ENCODE measurements at places on chromosomes 1 and 21. TPM values are rescaled to one million over a fixed set of nuclear protein-coding genes. Genes with fewer than 3 reads are reported as not detected.

The GSTM1 gene
- 63.8 TPM for total RNA-seq

The CEP85 gene
- 5.9 TPM for total RNA-seq

The ATXN7L2 gene
- 4.2 TPM for total RNA-seq

The TEX38 gene
- not detected for total RNA-seq

The SLC41A1 gene
- total RNA-seq = 40.3 TPM

DNA sequence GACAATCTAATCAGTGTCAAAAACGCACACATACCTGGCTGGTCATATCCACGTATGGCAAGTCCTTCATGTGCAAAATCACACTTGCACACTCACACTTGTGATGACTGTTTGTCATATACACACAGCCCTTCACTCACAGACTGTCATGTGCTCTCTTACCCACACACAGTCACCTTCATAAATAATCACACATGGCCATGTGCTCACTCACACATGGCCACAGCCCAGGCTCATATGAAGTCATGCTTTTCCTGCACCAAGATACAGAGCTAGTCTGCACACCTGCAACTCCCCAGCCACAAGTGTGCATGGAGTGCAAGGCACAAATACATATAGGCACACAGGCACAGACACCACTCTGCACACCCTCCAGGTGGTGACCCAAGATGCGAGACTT lies 45.4 kb upstream of the FOXO6 start:
- no peaks in the 10 kb centered on the region for H3K27me3 ChIP-seq
- no peaks in the 10 kb centered on the region for H3K36me3 ChIP-seq
- H3K4me3 ChIP-seq = no peak overlapping the region
- DNase-seq = no peak
- no peak overlapping the region for H3K27ac ChIP-seq
- no peaks in the 10 kb centered on the region for H3K4me1 ChIP-seq

DNA sequence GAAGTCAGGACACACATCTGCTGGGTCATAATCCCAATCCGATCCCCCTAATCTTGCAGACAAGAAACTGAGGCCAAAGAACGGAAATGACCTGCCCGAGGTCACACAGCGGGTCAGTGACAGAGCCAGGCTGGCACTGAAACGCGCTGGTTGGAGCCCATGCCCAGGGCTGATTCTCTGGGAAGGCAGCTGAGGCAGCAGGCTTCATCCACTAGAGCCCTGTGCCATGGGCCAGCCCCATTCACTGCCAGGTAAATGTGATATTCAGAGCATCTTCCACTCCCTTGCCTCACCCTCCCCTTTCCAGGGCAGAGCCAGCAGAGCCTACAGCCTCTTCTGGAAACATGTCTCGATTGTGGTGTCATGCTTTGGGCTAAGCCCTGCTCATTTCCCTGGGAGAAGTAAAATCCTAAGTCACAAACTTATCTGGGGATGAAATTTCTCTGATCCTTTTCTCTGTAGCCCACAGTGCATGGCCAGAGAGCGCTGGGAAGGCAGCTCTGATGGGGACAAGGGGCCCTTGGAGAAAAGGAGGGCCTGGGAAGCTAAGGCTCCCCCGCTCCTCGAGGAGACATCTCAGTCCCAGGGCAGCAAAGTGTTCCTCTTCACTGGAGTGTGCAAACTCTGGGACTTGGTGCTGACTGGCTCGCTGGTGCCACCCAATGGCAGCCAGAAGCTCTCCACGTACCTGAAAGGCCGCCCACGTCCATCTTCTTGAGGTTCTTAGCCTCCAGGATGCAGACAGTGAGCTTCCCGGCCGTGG lies 110.4 kb downstream of the SYT2 start:
- no peaks in the 10 kb centered on the region for H3K4me1 ChIP-seq
- H3K4me3 ChIP-seq = no peak overlapping the region
- H3K27ac ChIP-seq = no peak overlapping the region
- H3K36me3 ChIP-seq = peaks cover 2% of the 10 kb centered on the region

- no peak for DNase-seq
- H3K4me1 ChIP-seq = no peaks in the 10 kb centered on the region
- H3K4me3 ChIP-seq = no peak overlapping the region
Observed at GRCh38 chr1:11214698-11215380, 25.7 kb downstream of the ANGPTL7 start.

GRCh38 chr1:64878931-64879611 lies 87.3 kb downstream of the JAK1 start:
- H3K27me3 ChIP-seq = no peaks in the 10 kb centered on the region
- peaks cover 4% of the 10 kb centered on the region for H3K36me3 ChIP-seq
- no peaks in the 10 kb centered on the region for H3K4me1 ChIP-seq
- DNase-seq = no peak
- no peak overlapping the region for H3K27ac ChIP-seq

DNA sequence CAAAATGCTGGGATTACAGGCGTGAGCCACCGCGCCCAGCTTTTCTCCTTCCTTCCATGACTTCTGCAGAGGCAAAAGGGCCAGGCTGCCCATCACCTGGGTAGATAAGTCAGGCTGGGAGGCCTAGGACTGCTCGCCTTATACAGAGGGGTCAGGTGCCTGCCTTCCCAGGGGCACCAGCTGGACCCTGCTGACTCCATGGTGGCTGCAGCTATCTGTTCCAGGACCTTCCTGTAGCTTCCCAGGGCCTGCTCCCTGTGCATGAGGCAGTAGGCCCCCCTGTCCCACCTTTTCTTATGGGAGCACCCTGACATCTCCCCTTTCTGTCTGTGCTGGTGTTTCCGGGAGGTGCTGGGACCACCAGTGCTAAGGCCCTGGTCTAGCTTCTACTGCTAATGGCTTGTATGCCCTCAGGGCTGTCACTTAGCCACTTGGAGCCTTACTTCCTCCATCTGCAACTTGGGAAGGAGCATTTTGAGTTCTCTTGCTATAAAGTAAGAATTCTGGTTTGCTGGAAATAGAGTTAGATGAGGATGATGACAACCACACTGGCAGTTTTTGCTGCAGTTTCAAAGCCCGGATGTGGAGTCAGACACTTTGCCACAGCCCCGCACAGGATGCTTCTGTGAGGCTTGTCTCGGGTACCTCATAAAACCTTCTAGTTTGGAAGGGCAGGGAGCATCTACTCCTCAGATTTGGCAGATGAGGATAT lies 14.4 kb downstream of the SOX13 start:
- H3K27ac ChIP-seq = no peak overlapping the region
- H3K27me3 ChIP-seq = no peaks in the 10 kb centered on the region
- no peaks in the 10 kb centered on the region for H3K4me1 ChIP-seq
- no peak overlapping the region for H3K4me3 ChIP-seq
- peak; percentile 51 for DNase-seq

DNA sequence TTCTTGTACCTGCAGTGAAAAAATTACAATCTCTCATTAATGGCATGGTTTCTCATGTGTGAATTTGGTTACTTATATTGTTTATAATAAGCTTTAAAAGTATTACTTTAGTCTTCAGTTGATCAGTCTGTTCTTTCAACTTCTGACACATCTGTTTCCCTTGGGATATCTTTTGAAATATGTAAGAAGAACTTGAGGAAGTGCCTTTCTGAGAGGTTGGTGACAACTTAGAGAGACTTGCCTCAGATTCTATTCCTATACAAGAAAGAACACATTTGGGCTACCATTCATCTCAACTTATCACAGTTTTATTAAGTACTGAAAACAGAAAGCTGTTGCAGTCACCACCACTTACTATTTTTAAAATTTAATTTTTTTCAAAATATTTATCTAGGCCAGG lies 8.1 kb downstream of the AKNAD1 start:
- H3K36me3 ChIP-seq = no peaks in the 10 kb centered on the region
- no peaks in the 10 kb centered on the region for H3K4me1 ChIP-seq
- no peak overlapping the region for H3K4me3 ChIP-seq

DNA sequence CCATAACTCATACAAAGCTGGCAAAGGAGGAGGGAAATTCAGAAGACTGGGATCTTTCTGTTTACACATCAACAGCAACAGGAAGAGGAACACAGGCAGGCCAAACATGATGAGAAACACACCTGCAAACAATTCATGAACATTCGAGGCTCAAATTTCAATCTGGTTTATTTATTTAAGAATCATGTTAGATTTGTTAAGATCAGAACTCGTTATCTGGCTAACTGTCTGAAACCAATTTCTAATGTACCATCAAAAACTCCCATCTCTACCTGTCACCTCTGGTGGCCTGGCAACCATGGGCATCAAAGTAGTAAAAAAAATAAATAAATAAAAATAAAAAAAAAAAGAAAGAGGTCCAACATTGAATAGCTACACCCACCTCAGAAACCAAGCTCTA lies 9.8 kb downstream of the LBR start:
- H3K36me3 ChIP-seq = peaks cover 2% of the 10 kb centered on the region
- DNase-seq = no peak
- no peak overlapping the region for H3K4me3 ChIP-seq

- no peak overlapping the region for H3K4me3 ChIP-seq
- H3K27ac ChIP-seq = no peak overlapping the region
- DNase-seq = no peak
- H3K4me1 ChIP-seq = no peaks in the 10 kb centered on the region
Observed at GRCh38 chr1:28171246-28171645, 5.2 kb downstream of the PTAFR start.

- no peak for DNase-seq
- H3K4me3 ChIP-seq = no peak overlapping the region
- H3K4me1 ChIP-seq = peaks cover 3% of the 10 kb centered on the region
- H3K36me3 ChIP-seq = no peaks in the 10 kb centered on the region
Observed at GRCh38 chr1:90579212-90579802, 137.8 kb downstream of the BARHL2 start.

GRCh38 chr1:86993269-86993985 lies 79.0 kb downstream of the HS2ST1 start:
- no peaks in the 10 kb centered on the region for H3K27me3 ChIP-seq
- no peak for DNase-seq
- no peaks in the 10 kb centered on the region for H3K36me3 ChIP-seq
- no peak overlapping the region for H3K27ac ChIP-seq
- H3K4me1 ChIP-seq = no peaks in the 10 kb centered on the region

GRCh38 chr1:99110140-99111041 lies 105.7 kb upstream of the PLPPR5 start:
- H3K27ac ChIP-seq = no peak overlapping the region
- H3K36me3 ChIP-seq = no peaks in the 10 kb centered on the region
- no peak for DNase-seq
- no peaks in the 10 kb centered on the region for H3K27me3 ChIP-seq
- no peak overlapping the region for H3K4me3 ChIP-seq

DNA sequence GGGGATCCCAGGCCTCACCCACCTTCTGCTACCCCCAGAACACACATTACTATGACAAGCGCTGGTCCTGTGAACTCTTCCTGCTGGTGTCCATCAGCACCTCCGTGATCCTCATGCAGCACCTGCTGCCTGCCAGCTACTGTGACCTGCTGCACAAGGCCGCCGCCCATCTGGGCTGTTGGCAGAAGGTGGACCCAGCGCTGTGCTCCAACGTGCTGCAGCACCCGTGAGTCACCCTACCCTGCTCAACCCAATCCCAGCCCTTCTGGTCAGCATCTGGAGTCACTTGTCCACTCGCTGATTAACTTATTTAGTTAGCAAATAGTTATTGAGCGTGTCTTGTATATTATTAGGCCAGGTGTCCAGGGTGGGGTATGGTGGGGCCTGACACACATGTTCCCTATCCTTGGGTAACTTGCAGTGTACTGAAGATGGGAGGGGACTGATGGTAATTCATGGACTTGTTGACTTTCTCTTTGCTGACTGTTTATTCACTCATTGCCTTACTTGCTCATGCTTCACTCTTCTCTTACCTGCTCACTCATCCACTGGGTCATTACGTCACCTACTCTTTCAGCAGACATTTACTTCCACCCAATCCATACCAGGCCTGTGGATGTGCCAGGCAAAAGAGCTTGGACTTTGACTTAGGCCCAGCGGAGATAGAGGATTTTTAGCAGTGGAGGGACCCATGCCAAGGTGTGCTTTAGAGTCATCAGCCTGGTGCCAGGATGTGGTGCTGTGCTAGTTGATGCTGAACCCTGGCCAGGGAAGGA lies 12.9 kb upstream of the KPNA6 start:
- H3K4me3 ChIP-seq = no peak overlapping the region
- no peak overlapping the region for H3K27ac ChIP-seq
- peak; percentile 55 for DNase-seq
- H3K36me3 ChIP-seq = peaks cover 7% of the 10 kb centered on the region
- no peaks in the 10 kb centered on the region for H3K27me3 ChIP-seq

DNA sequence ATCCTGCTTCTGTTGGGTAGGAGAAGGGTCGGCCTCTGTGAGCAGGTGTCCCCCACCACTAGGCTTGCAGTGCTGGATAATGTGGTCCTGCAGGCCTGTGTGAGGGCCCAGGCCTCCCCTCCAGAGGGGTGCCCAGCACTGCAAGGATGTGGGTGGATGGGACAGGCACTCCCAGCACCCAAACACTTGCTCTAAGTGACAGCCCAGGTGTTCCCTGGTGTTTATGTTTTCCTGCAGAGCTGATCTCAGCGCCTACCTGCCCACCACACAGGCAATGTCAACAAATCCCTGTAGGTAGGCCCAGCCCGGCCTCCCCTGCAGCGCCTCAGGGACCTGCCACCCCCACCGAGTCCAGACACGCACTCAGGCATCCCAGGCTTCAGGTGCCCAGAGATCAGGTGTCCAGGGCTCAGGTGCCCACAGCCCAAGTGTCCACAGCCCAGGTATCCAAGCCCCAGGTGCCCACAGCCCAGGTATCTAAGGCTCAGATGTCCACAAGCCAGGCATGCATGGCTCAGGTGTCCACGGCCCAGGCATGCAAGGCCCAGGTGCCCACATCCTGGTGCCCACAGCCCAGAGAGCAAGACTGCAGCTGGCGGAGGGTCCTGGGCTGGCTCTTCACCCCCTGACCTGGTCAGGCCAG lies 59.2 kb downstream of the WNT9A start:
- H3K27ac ChIP-seq = no peak overlapping the region
- H3K27me3 ChIP-seq = no peaks in the 10 kb centered on the region
- H3K36me3 ChIP-seq = no peaks in the 10 kb centered on the region
- H3K4me3 ChIP-seq = no peak overlapping the region
- H3K4me1 ChIP-seq = no peaks in the 10 kb centered on the region

GRCh38 chr1:175095978-175096607 lies 28.5 kb downstream of the TNN start:
- H3K4me3 ChIP-seq = no peak overlapping the region
- H3K27me3 ChIP-seq = no peaks in the 10 kb centered on the region
- H3K27ac ChIP-seq = no peak overlapping the region
- no peak for DNase-seq
- H3K36me3 ChIP-seq = no peaks in the 10 kb centered on the region

Data from aorta (tissue), 5 donors.